T-helper 1 cell treated with Interleukin-12 subunit alpha and Interleukin-12 subunit beta and Interleukin-4 antibody, amounts not matched to agents 30 ng/mL and 1 ng/mL, for 36 hours (primary cell): ENCODE measurements at places on chromosomes 1 and 21. TPM values are rescaled to one million over a fixed set of nuclear protein-coding genes. Genes with fewer than 3 reads are reported as not detected.

The ZNF281 gene
- total RNA-seq = 19.7 and 20.6 TPM in 2 replicates

The IFI44L gene
- total RNA-seq = 132 and 135 TPM in 2 replicates

The KRTAP8-1 gene
- not detected in 2 replicates for total RNA-seq

The FAM167B gene
- 0.22 and 0.68 TPM in 2 replicates for total RNA-seq

The KCNK1 gene
- total RNA-seq = 1.2 and 1.3 TPM in 2 replicates

The NMNAT1 gene
- 5.9 TPM in 2 replicates for total RNA-seq

The RGS4 gene
- not detected in 2 replicates for total RNA-seq

The LAMC1 gene
- 0.37 and 0.51 TPM in 2 replicates for total RNA-seq

The IL12RB2 gene
- total RNA-seq = 151 and 159 TPM in 2 replicates

The TCP10L gene
- 0.95 and 1.6 TPM in 2 replicates for total RNA-seq

The KRTAP19-3 gene
- not detected in 2 replicates for total RNA-seq

The MGST3 gene
- total RNA-seq = 49.5 TPM in 2 replicates

The VASH2 gene
- 0.15 and 0.64 TPM in 2 replicates for total RNA-seq

The EPHA8 gene
- total RNA-seq = not detected in 2 replicates

The S100A3 gene
- total RNA-seq = 0.24 TPM in 1 of 2 replicates, not detected in the other

The EVA1C gene
- total RNA-seq = 2.2 and 2.8 TPM in 2 replicates

The STIL gene
- 28.4 and 32.0 TPM in 2 replicates for total RNA-seq

The RGS13 gene
- not detected in 2 replicates for total RNA-seq

The HSF2BP gene
- total RNA-seq = 0.44 and 0.71 TPM in 2 replicates

The TSACC gene
- 0.59 TPM in 1 of 2 replicates, not detected in the other for total RNA-seq

The NEK2 gene
- total RNA-seq = 25.7 and 26.1 TPM in 2 replicates

The AMPD1 gene
- not detected in 2 replicates for total RNA-seq

The RGS7 gene
- total RNA-seq = not detected in 2 replicates
